ENCODE measurements at places on chromosomes 1 and 21.

DNA sequence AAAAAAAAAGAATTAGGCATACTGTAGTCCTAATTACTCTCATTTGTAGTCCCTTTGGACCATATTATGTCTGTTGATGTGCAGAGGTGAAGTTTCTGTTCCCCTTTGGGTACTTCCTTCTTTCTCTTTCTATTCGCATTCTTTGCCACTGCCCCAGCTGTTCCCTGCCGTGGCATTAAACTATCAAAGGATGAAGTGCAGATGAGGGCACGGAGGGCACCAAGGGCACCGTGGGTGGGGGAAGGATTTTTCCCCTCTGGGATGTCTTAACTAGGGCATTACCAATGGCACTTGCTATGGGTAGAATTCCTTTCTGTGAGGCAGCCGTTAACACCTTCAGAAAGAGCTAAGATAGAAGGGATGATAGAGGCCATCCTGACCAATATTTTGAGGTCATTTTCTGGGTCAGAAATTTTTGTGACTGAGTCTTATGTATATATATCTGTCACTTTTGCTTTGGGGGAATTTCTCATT, 4.9 kb upstream of the MAPKAPK2 start:
- DNase-seq, result no peak

- DNase-seq, result peak; percentile 10
Observed at GRCh38 chr1:29706936-29707335, 470.6 kb downstream of the PTPRU start.

DNA sequence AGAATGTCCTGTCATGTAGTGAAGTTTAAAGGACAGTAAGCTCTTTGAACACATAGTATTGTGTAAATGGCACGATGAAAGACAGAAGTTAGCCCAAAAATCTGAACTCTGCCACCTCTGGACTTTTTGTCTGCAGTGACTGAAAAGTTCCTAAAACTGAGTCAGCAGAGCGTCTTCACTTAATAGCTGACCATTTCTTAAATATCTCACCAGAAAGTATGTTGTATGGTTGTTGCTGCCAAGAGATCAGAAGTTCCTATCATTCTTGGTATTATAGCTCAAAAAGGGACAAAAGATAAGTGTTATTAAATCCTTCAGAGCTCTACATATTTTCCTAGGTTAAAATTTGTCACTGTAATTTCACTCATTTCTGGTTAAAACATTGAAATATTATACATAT, 1003.0 kb downstream of the TTLL7 start:
- no peak for DNase-seq

DNA sequence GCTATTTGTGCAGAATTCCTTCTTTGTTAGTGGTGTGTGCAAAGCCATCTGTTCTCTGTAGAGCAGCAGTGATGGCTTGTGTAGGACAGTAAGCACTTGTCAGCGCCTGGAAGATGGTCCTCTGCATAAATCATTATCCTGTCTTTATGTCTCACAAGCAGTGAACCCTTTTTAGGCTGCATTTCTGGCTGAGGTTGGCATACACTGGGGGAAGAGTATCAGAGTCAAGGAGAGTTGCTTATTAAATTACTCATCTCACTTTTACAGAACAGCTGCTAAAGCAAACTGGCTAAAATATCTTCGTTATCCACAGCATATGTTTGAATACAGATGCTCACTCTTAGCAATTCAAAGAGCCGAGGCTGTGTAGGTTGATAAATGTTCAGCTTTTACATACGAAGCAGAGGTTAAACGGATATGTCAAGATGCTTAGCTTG, 54.6 kb upstream of the NCAM2 start:
- no peak for DNase-seq

GRCh38 chr1:167936930-167937708, at the start of gene MPC2:
Gene MPC2 (minus strand): TSS chr1:167937072. CDS start chr1:167935841, 1,231 bp downstream.
- peak; percentile 53 for DNase-seq

DNA sequence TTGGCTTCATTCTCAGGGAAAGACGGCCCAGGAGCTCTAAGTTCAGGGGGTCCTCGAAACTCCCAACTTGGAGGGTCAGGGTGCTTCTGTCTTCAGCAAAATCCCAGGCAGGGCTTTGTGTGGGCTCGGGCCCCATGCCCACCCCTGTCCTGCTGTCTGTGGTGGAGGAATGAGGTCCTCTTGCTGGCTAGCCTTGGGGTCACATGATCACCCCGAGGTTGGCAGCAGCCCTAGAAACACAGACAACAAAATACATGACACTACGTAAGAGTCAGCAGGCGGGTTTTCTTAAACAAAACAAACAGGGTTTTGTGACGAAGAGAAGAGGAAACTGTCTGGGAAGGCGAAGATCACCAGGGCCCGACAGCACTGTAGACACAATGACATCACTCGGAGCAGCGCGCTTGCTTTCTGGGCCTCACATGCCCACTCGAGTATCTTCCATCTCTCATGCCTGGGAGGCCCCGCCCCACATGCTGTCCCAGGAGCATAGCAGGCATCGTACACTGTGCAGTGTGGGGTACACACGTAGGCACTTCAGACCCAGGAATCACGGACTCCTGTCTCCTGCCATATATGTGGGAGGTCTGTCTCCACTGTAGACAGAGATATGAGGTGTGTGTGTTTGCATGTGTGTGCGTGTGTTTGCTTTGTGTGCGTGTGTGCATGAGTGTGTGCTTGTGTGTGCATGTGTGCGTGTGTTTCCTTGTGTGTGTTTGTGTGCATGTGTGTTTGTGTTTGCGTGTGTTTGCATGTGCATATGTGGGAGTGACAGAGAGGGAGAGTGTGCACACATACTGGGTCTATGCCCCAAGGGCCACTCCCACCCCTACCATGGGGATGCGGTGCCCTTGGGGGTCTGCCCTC, 94.7 kb downstream of the SIK1 start:
- DNase-seq, result no peak
